ENCODE measurements at places on chromosomes 11 and 22.

GRCh38 chr22:41766476-41766875, 34.0 kb upstream of the CCDC134 start:
- DNase-seq, result no peak

DNA sequence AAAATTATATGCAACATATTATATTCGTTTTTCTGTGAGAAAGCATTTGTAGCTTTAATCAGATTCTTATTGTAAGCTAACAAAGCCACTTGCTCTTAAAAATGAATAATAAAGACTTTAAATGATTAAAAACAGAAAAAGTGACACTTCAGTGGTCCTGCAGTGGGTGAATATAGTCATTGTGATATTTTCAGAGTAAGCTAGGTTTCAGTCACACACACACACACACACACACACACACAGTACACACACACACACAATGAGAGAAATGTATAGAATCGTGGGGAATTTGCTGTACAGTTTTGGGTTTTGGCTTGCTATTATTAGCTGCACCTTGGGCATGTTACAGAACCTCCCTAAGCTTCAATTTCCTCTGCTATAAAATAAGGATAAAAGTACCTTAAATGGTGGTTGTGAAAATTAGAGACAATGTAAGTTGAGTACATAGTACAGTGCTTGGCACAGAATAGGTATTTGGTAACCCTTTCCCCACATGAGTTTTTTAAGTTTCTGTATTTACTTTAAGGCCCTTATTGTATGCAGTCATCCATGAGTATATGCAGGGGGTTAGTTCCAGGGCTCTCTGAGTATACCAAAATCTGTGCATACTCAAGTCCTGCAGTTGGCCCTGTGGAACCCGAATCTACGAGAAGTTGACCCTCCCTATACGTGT, 39.8 kb downstream of the CSTPP1 start:
- DNase-seq, result no peak

DNA sequence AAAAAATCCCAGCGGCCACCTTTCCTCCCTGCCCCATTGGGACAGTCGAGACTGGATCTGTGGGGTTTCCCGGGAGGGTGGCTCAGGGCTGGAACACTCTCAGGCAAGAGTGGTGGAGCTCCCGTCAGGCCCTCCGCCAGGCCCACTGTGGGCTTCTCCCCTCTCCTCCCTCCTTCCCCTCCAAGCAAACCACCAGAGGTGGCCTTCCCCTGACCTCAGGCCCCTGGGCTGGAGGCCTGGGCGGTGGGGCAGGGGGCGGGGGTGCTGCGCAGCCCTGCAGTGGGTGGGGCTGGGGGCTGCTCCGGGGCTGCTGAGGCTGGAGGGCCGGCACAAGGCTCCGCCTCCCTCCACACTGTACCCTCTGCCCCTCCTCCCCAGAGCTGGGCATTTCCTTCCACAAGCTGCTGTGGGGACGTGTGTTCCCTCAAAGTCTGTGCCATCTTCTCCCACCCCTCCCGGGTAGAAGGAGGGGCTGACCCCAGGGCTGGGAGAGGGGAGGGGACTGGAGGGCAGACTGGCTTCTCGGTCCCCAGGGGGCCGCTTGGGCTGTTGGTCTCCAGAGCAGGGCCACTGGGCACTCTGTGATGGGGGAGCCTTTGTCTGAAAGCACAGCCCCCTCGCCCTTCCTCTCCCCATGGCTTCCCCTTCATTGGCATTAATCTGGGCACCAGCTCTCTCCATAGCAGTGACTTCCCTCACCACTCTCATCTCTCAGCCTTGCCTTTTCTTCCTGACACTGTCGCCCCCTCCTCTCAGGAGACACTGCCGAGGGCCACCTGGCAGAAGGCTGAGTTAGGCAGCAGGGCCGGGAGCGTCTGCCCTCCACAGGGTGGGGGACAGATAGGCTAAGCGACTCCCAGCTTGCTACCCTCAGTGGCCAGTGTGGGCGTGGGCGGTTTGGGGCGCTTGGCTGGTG, 7.1 kb downstream of the RCOR2 start:
- no peak for DNase-seq

- no peak for DNase-seq
Observed at GRCh38 chr22:46803031-46803880, 40.8 kb downstream of the TBC1D22A start.

GRCh38 chr22:27723158-27723557, 78.4 kb downstream of the MN1 start:
- no peak for DNase-seq

- DNase-seq, result no peak
Observed at GRCh38 chr22:48849219-48849912, 978.3 kb downstream of the BRD1 start.

DNA sequence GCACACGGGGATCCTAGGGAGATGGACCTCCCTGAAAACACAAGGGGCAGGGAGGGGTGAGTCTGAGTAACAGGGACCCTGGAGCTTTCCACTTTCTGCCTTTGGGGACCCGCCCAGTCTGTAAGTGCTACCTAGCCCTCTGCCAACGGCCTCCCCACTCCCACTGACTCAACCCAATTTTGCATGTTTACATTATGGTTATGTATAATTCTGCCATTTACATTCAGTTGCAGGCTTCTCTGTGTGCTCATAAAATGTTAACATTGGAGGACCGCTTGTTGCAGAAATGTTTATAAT, 105.8 kb downstream of the DSCAML1 start:
- DNase-seq, result no peak

DNA sequence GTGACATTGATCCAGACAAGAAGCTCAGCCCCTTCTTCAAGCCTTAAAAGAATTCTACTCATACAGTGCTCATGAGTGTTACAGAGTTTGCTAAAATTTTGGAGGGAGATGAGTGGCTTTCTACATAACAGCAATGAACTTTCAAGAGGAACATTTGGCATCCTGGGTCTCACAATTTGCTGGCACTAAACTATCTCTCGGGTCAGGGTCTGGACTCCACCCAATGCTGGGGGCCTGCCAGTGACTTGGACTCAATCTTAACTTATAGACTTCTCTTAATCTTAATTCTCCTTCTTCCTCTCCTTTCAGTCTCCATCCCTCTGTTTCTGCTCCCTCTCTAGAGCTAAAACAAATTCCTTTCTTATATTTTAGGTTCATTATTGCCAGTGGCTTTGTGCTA, 317.9 kb downstream of the TMEM135 start:
- no peak for DNase-seq

DNA sequence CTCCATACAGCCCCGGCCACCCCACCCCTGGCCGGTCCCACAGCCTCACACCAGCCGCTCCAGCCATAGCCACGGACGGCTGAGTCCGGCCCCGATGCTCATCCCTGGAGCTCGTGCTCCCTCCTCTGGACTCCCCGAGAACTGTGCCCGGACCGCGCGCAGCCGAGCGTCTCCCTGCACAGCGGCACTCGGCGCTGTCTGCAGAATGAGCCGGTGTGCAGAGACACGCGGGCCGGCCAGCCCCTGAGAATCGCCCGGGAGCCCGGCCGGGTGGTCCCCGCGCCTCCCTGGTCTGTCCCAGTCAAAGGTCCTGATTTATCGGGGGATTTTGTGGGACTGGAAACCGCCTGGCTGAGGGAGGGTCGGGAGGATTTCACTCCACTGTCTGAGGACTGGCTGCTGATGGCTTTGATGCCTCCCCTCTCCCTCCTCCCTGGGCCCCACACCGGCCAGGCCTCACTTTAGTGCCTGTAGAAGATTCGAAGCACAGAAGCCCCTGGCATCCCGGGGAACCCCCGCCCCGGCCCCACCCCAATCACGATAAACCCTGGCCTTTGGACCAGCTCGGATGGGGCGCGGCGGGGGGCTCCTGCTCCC, 102.7 kb downstream of the BRD1 start:
- no peak for DNase-seq

DNA sequence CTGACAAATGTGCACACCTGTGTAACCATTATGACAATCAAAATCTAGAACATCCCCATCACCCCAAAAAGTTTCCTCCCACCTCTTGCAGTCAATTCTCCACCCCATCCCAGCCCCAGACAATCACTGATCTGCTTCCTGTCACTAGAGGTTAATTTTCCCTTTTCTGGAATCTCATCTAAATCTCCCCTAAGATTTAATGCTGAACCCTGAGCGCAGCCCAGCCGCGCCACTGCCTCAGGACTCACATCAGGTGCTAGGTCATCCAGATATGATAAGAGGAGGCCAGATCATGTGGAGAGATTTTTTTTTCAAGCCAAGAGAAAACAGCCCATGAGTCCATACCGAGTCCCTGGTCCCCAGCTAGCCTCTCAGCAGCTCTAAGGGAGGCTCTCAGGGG, 4.3 kb upstream of the TMPRSS13 start:
- DNase-seq, result no peak

DNA sequence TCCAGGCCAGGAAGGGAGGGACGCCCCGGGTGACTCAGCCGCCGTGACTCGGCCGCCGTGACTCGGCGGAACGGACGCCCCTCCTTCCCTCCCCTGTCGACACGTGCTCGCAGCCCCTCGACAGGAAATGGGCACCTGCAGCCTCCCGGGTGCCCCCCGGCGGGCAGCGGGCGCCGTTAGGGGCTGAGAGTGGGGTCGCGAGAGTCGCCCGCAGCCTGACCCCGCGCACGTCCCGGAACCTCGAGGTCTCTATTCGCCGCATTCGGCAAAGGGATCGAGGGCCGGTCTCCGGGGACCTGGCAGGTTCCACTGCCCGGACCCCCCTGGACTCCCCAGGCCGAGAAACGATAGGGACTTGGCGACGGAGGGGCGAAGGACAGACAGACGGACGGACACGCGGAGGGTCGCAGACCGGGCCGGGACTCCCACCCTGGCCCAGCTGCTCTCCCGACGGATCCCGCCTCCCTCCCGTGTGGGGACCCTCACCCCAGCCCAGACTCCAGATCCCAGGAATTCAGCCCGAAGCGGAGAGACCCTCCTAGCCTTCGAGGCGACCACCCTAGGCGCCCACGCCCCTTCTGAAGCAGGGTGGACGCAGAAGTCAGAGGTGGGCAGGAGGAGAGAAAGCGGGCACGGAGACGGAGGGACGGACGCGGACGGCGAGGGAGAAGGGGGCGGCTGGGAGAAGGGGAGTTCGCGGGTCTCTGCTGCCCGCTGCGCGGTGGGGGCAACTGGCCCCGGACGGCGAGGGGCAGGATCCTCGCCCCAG, 648 bp downstream of the FOSL1 start:
- DNase-seq, result peak; percentile 82

DNA sequence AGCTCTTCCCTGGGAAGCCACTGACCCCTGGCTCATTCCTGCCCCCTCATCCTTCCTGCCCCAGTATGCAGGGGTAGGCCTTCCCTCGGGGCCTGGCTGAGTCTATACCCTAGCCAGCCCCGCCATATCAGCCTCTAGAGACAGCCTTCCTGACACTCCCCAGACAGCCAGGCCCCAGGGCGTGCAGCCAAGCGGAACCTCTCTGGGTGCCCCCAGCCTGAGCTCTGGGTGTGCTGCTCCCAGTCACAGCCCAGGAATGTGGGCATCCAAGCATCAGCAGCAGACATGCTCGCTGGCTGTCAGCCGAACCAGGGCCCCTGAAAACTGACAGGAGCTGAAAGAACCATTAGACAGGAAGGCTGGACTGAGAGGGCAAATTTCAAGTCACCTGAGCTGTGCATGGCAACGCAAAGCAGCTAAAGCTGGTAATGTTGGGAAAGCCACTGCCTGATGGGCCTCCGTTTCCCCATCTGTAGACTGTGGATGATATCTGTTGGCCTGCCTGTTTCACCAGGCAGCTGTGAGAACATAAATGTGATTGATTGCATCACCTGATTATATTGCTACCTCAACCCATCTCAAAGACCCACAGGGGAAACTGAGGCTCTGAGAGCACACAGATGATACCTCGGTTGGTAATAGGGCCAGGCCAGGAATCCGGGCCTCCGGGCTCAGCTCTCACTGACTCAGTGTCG, 93.2 kb downstream of the LRRC32 start:
- peak; percentile 32 for DNase-seq

GRCh38 chr11:60251485-60252212, 8.7 kb upstream of the MS4A4E start:
- DNase-seq, result no peak

DNA sequence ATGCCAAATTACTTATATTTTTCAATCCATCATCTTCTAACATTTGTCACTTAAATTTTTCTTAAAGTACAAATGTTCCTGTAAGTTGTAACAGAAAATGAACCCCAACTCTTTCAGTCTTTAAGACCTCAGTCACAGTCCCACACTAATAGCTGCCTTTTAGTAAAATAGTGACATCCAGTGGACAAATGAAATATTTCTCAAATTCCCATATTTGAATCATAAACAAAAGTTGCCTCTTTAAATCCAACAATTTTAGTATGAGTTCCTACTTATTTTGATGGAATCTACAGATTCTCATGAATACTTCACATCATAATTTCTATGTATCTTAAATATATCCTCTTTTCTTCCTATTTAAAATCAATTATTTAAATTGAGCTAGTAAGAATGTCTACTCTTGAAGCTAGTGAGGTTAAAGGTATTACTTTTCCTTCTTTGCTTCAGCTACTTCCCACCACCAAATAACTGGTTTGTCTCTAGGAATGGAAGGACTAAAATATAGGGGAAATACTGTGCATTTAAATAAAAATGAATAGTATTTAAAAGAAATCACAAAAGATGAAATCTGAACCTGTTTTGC, 9.2 kb downstream of the LIN7C start:
- DNase-seq, result peak; percentile 45

- no peak for DNase-seq
Observed at GRCh38 chr11:13235895-13236294, 41.7 kb upstream of the BMAL1 start.

- no peak for DNase-seq
Observed at GRCh38 chr11:76778874-76779273, 4.3 kb upstream of the TSKU start.

GRCh38 chr22:31160328-31160978, 471 bp downstream of the RNF185 start:
- no peak for DNase-seq

DNA sequence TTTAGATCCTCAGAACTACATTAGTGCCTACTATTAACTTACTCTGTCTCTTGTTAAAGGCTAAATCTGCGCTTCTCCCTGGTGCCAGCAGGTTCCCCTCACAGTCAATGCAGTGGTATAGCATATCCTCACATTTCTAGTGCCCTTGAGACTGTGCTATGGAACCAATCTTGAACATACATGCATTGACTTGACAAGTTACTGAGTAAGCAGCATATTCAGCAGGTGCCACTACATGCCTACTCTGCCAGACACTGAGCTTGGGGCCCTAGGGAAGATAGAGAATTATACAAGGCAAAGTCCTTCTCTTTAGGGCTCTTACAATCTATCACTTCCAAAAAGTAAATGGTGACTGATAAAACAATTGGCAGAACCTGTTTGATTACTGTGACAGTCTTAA, 3.2 kb downstream of the FUT4 start:
- DNase-seq, result no peak

- DNase-seq, result no peak
Observed at GRCh38 chr11:71542879-71543777, 5.1 kb upstream of the KRTAP5-9 start.

GRCh38 chr11:132171031-132171430, 800.6 kb downstream of the NTM start:
- no peak for DNase-seq

DNA sequence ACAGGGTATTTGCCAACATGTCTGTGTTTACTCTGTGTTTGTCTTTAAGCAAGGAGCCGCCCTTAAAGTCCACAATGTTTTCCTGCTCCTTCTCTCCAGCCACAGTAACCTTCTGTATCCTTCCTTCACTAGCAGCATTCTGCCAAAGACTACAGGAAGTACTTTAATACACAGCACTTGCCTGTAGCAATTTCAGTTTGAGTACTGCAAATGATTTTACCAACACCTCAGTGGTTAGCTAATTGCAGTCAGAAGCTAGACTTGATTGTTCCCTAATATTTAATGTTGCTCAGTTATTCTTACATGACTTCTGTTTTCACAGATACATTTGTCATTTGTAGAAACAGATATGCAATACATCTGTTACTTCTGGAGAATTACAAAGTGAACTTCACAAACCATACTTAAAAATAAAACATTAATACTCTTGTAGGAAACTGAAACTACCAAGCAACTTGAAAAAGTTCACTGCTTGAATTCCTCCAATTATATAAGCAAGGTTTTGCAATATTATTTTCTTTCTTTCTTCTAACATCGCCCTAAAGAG, 69.1 kb downstream of the FCHSD2 start:
- DNase-seq, result no peak

Measured in HCEC 1CT (cell line).